Activated naive CD8-positive, alpha-beta T cell treated with anti-CD3 and anti-CD28 coated beads, Interleukin-2, amount 10 ng/mL, durations not matched to agents 7 days and 5 days (primary cell): ENCODE measurements at places on chromosomes 6 and 20. TPM values are rescaled to one million over a fixed set of nuclear protein-coding genes. Genes with fewer than 3 reads are reported as not detected.

GRCh38 chr6:125932451-125932795 lies 24.1 kb upstream of the HINT3 start:
- peaks cover 15% of the 10 kb centered on the region for H3K4me1 ChIP-seq
- H3K4me3 ChIP-seq: no peak overlapping the region
- H3K27ac ChIP-seq: no peak overlapping the region
- no peak for DNase-seq
- peaks cover 5% of the 10 kb centered on the region for H3K27me3 ChIP-seq

- H3K4me1 ChIP-seq: no peaks in the 10 kb centered on the region
- H3K36me3 ChIP-seq: peaks cover 20% of the 10 kb centered on the region
- no peak overlapping the region for H3K27ac ChIP-seq
- no peaks in the 10 kb centered on the region for H3K27me3 ChIP-seq
Measured at GRCh38 chr6:88881451-88881850, 82.0 kb downstream of the RNGTT start.

- peak; percentile 48 for DNase-seq
- no peak overlapping the region for H3K27ac ChIP-seq
- peaks cover 10% of the 10 kb centered on the region for H3K4me1 ChIP-seq
- H3K36me3 ChIP-seq: no peaks in the 10 kb centered on the region
- H3K4me3 ChIP-seq: no peak overlapping the region
- peaks cover 9% of the 10 kb centered on the region for H3K27me3 ChIP-seq
Measured at GRCh38 chr20:24102290-24102689, 113.7 kb upstream of the GGTLC1 start.

DNA sequence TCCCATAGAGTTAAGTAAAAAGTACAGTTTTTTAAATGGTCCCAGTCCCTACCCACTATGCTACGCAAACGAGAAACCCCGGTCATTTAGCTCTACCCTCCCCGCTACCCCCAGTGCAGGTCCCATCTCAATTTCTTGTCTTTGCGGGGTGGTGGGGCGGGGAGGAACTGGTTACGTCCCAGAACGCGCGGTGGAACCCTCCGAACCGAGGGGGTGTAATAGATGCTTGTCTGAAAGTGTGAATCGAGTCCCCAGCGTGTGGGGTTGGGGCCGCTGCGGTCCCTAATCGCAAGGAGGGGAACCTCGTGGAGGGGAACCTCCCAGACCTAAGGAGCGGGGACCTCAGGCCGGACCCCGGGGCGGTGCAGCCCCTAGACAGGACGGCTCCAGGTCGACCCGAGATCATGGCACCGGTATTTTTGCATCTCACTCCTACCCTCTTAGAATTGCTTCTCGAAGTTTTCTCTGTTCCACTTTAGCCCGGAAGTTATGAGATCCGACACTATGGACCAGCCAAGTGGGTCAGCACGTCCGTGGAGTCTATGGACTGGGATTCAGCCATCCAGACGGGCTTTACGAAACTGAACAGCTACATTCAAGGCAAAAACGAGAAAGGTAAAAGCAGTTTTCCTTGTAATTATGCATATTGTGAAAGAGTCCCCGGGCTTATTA lies 779 bp downstream of the HEBP2 start:
- H3K4me1 ChIP-seq: peaks cover 20% of the 10 kb centered on the region
- H3K36me3 ChIP-seq: peaks cover 25% of the 10 kb centered on the region

- peaks cover 22% of the 10 kb centered on the region for H3K36me3 ChIP-seq
- peaks cover 2% of the 10 kb centered on the region for H3K4me1 ChIP-seq
- no peak overlapping the region for H3K4me3 ChIP-seq
- no peak for DNase-seq
- H3K27me3 ChIP-seq: no peaks in the 10 kb centered on the region
- H3K27ac ChIP-seq: no peak overlapping the region
Measured at GRCh38 chr6:89644864-89645263, 6.3 kb upstream of the LYRM2 start.

DNA sequence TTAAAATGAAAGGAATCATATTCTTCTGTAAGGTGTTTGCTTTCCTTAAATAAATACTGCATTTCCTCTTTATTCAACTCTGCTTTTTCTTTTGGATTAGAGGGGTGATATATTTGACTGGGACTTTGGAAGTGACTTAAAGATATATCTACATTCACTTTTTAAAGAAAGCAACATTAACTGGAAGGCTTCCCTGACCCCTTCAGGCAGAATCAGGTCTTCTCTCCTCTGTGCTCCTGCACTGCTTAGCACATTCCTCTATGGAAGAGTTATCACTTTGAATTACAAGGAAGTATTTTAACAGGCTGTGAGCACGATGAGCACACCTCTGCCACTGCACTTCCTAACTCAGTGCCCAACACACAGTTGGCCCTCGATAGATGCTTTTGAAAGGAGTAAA lies 59.2 kb upstream of the POU3F2 start:
- H3K4me1 ChIP-seq: peaks cover 3% of the 10 kb centered on the region
- no peak for DNase-seq
- no peaks in the 10 kb centered on the region for H3K36me3 ChIP-seq
- no peak overlapping the region for H3K27ac ChIP-seq
- peaks cover 26% of the 10 kb centered on the region for H3K27me3 ChIP-seq

DNA sequence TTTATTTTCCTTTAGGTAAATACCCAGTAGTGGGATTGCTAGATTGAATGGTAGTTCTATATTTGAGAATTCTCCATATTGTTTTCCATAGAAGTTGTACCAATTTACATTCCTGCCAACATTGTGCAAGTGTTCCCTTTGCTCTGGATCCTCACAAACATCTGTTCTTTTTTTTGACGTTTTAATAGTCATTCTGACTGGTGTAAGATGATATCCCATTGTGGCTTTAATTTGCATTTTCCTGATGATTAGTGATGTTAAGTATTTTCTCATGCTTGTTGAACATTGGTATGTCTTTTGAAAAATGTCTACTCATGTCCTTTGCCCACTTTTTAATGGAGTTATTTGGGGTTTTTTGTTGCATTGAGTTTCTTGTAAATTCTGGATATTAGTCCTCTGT lies 85.6 kb downstream of the UBE3D start:
- H3K36me3 ChIP-seq: no peaks in the 10 kb centered on the region
- no peak overlapping the region for H3K4me3 ChIP-seq
- H3K4me1 ChIP-seq: no peaks in the 10 kb centered on the region
- no peak overlapping the region for H3K27ac ChIP-seq

GRCh38 chr20:32737371-32738223 lies 5.7 kb downstream of the COMMD7 start:
- peaks cover 14% of the 10 kb centered on the region for H3K36me3 ChIP-seq
- peak; percentile 42 for DNase-seq
- peaks cover 33% of the 10 kb centered on the region for H3K4me1 ChIP-seq
- no peaks in the 10 kb centered on the region for H3K27me3 ChIP-seq
- H3K27ac ChIP-seq: peak overlapping the region; percentile 86

GRCh38 chr6:56515081-56515905 lies 127.4 kb downstream of the DST start:
- H3K27me3 ChIP-seq: no peaks in the 10 kb centered on the region
- no peaks in the 10 kb centered on the region for H3K36me3 ChIP-seq
- DNase-seq: no peak
- H3K4me1 ChIP-seq: peaks cover 2% of the 10 kb centered on the region

GRCh38 chr6:158047563-158048323 lies 66.1 kb downstream of the SYNJ2 start:
- peak overlapping the region; percentile 91 for H3K27ac ChIP-seq
- H3K4me1 ChIP-seq: peaks cover 25% of the 10 kb centered on the region
- peaks cover 36% of the 10 kb centered on the region for H3K36me3 ChIP-seq
- no peaks in the 10 kb centered on the region for H3K27me3 ChIP-seq

DNA sequence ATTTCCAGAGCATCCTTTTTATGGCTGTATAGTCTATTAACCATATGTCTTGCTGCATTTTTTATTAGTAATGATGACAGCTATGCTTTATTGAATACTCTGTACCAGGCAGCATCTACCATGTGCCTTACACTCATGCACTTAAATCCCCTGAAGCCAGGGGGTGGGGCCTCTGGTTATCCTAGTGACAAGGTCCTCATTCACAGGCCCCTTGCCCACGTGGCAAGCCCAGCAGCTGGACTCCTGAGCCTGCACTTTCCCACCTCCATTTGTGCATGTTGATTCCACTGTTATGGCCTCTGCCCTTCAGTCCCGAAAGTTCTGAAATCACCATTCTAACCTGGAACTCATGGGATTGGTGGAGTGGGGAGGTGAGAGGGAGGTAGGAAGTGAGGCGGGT lies 22.3 kb downstream of the ACTR5 start:
- H3K27ac ChIP-seq: no peak overlapping the region
- no peaks in the 10 kb centered on the region for H3K27me3 ChIP-seq
- no peak overlapping the region for H3K4me3 ChIP-seq
- H3K4me1 ChIP-seq: no peaks in the 10 kb centered on the region

HCK gene
- total RNA-seq: 0.79 TPM

GRCh38 chr20:44198872-44199271 lies 11.7 kb downstream of the OSER1 start:
- H3K36me3 ChIP-seq: peaks cover 40% of the 10 kb centered on the region
- DNase-seq: no peak
- H3K4me3 ChIP-seq: peak overlapping the region; percentile 74
- H3K4me1 ChIP-seq: peaks cover 33% of the 10 kb centered on the region

- peaks cover 67% of the 10 kb centered on the region for H3K4me1 ChIP-seq
- H3K27me3 ChIP-seq: no peaks in the 10 kb centered on the region
- DNase-seq: peak; percentile 62
- peaks cover 68% of the 10 kb centered on the region for H3K36me3 ChIP-seq
- H3K4me3 ChIP-seq: peak overlapping the region; percentile 18
Measured at GRCh38 chr20:51404297-51405060, 138.0 kb downstream of the NFATC2 start.

DNA sequence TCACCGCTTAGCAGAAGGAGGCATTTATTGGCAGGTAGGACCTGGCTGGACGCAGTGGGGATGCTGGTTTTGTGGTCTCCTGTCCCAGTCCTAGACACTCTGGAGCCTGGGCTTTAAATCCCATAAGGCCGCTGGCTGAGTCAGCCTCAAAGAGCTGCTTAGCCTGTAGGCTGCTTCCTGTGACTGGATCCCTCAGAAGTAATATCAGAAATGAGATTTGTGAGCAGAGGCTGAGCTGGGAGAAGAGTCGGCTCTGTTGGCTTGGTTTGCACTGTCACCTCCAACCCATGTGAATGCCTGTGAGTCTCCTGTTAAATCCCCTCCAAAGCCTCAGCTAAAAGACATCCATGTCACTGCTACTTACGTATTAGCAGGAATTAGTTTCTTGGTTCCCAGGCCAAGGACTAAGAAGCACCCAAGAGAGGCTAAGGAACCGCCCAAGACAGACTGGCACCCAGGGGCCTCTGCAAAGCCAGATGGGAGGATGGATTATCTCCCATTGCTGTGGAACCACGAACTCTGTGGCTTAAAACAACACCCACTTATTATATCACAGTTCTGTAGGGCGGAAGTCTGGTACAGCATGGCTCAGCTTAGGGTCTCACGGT lies 289.4 kb downstream of the CDC5L start:
- H3K27ac ChIP-seq: no peak overlapping the region
- no peak for DNase-seq
- no peak overlapping the region for H3K4me3 ChIP-seq
- H3K4me1 ChIP-seq: peaks cover 3% of the 10 kb centered on the region

GRCh38 chr6:138787138-138787537 lies 8.7 kb upstream of the ECT2L start:
- peaks cover 9% of the 10 kb centered on the region for H3K36me3 ChIP-seq
- H3K27me3 ChIP-seq: no peaks in the 10 kb centered on the region
- no peak overlapping the region for H3K27ac ChIP-seq

DNA sequence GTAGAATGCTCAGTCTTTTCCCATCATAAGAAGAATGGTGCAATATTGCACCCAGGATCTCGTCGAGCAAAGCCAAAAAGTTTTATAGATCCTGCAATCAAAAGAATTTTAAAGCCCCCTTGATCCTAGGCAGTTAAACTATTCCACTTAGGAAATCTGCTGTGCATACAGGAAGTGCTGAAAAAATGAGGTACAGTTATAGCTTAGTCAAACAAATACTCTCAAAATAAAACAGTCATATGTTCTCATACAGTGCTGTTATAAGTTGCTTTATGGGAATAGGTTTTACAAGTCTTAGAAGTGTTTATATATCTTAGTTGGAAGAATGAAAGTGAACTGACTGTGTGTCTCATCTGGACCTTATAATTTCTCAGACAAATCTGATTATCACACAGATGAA lies 232.6 kb upstream of the RAB32 start:
- no peaks in the 10 kb centered on the region for H3K36me3 ChIP-seq
- peaks cover 2% of the 10 kb centered on the region for H3K27me3 ChIP-seq
- DNase-seq: no peak
- H3K27ac ChIP-seq: no peak overlapping the region

DNA sequence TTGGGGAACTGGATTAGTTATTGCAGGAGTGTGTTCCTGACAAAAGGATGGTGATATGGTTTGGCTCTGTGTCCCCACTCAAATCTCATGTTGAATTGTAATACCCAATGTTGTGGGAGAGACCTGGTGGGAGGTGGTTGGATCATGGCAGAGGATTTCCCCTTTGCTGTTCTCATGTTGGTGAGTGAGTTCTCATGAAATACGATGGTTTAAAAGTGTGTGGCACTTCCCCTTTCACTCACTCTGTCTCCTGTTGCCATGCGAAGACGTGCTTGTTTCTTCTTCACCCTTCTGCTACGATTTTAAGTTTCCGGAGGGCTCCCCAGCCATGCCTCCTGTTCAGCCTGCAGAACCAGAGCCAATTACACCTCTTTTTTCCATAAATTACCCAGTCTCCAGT lies 16.2 kb upstream of the TREM1 start:
- H3K27ac ChIP-seq: no peak overlapping the region
- H3K4me1 ChIP-seq: peaks cover 28% of the 10 kb centered on the region
- no peak overlapping the region for H3K4me3 ChIP-seq
- H3K27me3 ChIP-seq: peaks cover 10% of the 10 kb centered on the region
- peaks cover 26% of the 10 kb centered on the region for H3K36me3 ChIP-seq

DNA sequence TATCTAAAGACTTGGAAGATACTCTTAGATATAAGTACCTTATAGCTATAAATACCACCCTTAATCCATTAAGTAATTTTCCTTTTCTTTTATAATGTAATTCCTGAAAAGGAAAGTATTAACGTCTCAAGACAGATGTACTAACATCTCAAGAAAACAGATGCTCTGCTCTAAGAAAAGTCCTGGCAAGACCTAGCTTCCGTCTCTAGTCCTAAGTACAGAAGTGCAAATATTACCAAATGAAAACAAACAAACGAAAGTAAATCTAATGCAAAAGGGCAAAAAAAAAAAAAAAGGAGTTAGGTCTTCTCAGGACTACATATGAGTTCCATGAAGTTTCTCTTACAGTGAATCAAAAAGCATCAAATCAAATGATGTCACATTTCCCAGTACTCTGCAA lies 106.8 kb upstream of the PDE10A start:
- H3K27me3 ChIP-seq: peaks cover 2% of the 10 kb centered on the region
- no peak overlapping the region for H3K27ac ChIP-seq
- no peaks in the 10 kb centered on the region for H3K36me3 ChIP-seq
- DNase-seq: no peak
- no peak overlapping the region for H3K4me3 ChIP-seq

DNA sequence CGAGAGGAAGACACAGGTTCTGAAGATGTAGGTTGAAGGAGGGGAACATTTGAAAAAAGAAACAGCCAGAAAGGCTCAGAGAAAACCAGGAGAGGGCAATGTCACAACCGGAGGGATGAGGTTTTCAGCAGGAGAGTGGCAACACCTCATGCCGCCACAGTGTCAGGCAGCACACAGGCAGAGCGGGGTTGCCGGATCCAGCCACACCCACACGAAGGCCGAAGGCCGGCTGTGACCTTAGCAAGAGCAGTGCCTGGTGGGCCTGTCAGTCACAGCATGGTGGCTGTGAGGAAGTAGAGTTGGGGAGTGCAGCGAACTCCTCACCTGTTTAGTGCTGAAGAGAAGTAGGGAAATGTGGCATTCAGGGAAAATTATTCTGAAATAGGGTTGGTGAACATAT lies 14.0 kb downstream of the HDDC2 start:
- H3K4me3 ChIP-seq: no peak overlapping the region
- DNase-seq: no peak
- H3K27me3 ChIP-seq: no peaks in the 10 kb centered on the region
- no peak overlapping the region for H3K27ac ChIP-seq
